ENCODE measurements at places on chromosomes 2 and 18. TPM values are rescaled to one million over a fixed set of nuclear protein-coding genes. Genes with fewer than 3 reads are reported as not detected.

DNA sequence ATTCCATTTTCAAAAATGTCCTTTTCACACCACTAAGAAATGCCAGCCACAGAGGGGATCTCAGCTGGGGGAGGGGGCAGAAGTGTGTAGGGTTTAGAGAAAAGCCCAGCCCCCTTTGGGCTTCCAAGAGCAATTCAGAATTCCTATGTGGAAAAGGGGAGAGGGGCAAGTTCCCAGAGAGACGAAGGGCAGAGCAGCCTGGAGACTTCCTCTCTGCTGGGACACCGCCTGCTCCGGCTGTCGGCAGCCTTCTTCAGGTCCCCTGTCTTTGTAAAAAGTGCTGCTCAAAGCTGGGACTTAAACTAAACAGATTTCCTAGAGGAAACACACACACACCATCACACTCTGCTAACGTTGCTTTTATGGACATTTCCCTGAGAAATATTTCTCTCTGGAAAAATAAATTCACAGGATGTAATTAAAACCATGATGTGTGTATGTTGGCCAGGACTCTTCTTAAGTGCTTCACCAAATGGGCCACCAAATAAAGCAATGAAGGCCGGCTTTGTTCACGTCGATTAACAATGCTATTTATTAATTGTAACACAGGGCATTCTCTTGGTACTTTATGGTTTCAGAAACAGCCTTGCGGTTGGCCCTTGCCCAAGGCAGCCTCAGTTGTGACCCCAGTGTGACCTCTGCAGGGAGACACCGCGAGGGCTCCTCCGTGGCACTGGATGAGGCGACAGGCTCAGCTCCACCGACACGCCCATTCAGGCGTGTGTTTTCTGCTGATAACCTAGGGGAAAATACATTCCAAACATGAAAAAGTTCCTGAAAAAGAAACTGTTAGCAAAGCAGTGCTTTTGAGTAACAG lies 5.6 kb upstream of the ASB1 start:
- no peak for DNase-seq

GRCh38 chr2:101251844-101252407 lies 760 bp upstream of the CNOT11 start:
- DNase-seq, result no peak

DNA sequence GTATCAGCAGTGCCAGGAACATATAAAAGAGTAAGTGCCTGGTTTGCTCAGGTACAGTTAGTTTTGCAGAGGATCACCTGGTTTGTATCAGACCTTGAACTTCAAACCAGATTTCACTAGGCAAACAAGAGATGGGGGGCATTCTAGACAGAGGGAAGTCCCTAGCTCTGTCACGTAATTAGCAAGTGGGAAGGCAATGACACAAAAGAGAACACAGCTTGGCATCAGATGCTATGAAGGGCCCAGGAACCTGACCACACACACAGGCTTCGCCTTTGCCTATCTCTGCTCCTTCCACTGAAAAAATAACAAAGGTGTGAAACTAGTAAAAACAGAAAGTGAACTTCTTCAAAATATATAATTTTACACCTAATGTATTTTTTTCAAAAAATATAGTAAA lies 62.6 kb downstream of the CERKL start:
- no peak for DNase-seq

ERMN gene
- total RNA-seq, result not detected

GRCh38 chr2:165985120-165985519 lies 31.5 kb upstream of the TTC21B start:
- DNase-seq, result no peak

DNA sequence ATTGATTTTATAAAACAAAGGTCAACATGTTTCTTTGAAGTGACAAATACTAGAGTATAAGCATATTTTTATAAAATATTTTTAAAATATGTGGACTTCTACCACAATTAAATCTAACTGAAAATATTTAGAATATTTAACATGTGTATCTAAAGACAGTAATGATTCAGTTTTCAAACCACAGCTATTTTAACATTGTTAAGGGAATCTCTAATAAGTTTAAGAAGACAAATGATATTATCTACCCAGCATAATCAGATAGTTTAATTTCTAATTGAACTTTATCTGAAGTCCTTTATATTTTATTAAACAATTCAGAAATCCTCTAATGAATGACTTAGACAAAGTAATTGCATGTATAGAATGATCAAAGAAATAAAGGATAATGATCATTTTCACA lies 96.2 kb downstream of the VWC2L start:
- DNase-seq, result no peak

DNA sequence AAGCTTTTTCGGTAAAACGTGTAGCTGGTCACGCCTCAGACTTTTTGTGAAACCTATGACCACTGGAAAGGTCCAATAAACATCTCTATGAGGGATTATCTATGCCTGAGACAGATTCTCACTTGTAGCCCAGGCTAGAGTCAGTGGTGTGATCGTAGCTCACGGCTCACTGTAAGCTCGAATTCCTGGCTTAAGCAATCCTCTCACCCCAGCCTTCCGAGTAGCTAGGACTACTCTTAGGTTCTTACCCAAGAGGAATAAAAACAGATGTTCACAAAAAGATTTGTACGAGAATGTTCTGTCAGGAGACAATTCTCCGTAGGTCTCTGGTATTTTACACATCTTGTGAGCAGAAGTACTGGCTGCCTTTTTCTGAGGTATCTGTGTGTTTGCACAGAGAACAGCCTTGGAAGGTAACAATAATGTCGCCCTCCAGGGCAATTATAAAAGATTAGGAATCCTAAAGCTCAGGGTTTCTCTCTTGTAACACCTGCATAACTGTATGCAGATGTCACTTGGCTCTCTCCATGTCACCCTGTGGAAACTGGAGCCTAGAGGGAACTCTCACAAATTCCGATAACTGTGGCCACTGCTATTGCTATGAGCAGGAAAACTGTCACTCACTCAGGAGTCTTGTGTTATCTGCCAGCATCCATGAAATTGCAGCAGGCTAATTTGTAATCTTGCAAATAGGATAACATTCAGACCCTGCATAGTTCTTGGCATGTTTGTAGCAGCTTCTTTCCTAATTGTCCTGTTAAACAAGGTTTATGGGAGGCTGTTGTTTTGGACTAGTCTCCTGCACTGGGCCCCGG lies 25.5 kb upstream of the RALBP1 start:
- DNase-seq, result no peak

GRCh38 chr2:47354013-47354847 lies 48.7 kb upstream of the MSH2 start:
- no peak for DNase-seq

ALPP gene
- not detected for total RNA-seq

CHRNG gene
- not detected for total RNA-seq

SALL3 gene
- total RNA-seq, result 7.4 TPM

- no peak for DNase-seq
Measured at GRCh38 chr2:230984393-230985220, 11.3 kb upstream of the SPATA3 start.

GRCh38 chr2:2926009-2926857 lies 451.4 kb downstream of the EIPR1 start:
- DNase-seq, result peak; percentile 27
